Hematopoietic multipotent progenitor cell treated with erythropoietin and hydrocortisone succinate and interleukin-3 and kit ligand, for 8 days (in vitro differentiated cells): ENCODE measurements at places on chromosomes 7 and 10.

GRCh38 chr7:128831994-128832879, 2.0 kb downstream of the FLNC start:
- no peak for DNase-seq

GRCh38 chr7:19295376-19295775, 150.2 kb upstream of the FERD3L start:
- no peak for DNase-seq

- DNase-seq = no peak
These were observed 63.0 kb upstream of the GPR26 start for GRCh38 chr10:123603130-123603529.

- DNase-seq = no peak
These were observed 84.6 kb downstream of the CABCOCO1 start for GRCh38 chr10:61747307-61747706.

GRCh38 chr7:128274884-128275603, 34.0 kb downstream of the LEP start:
- no peak for DNase-seq

- peak; percentile 44 for DNase-seq
These were observed 60.8 kb downstream of the RHOBTB1 start for GRCh38 chr10:60883187-60883586.

- DNase-seq = no peak
These were observed 212.7 kb upstream of the IGFBP3 start for GRCh38 chr7:46133751-46134150.

- DNase-seq = no peak
These were observed 7.1 kb downstream of the PI4K2A start for GRCh38 chr10:97647556-97647955.

- no peak for DNase-seq
These were observed 108.1 kb downstream of the BMPER start for GRCh38 chr7:34013421-34013820.

- DNase-seq = no peak
These were observed 28.0 kb upstream of the MCU start for GRCh38 chr10:72663971-72664370.

DNA sequence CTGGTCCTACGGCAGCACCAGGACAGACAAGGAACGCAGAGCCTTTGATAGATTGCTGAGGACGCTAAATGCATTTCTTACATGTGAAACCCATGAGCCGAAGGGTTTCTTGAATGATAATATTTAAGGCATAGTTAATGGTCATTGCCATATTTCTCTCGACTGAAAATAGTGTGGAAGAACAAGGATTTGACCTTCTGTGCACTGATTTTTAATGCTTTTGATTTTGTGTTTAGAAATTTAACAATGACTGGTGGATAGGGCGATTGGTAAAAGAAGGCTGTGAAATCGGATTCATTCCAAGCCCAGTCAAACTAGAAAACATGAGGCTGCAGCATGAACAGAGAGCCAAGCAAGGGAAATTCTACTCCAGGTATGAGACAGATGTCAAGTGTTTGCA, 150.8 kb downstream of the NSUN6 start:
- no peak for DNase-seq
